Fibroblast of villous mesenchyme (primary cell): ENCODE measurements at places on chromosomes 7 and 10.
A peak's percentile ranks its signal among the peaks of the same experiment; 100 is the strongest.

GRCh38 chr7:145092766-145093165 lies 256.9 kb upstream of the TPK1 start:
- DNase-seq, result no peak

- peak; percentile 11 for DNase-seq
Measured at GRCh38 chr7:42692621-42693020, 219.2 kb downstream of the C7orf25 start.

GRCh38 chr7:94426980-94427875 lies 32.5 kb downstream of the COL1A2 start:
- no peak for DNase-seq

GRCh38 chr7:67723591-67723990 lies 727.0 kb downstream of the TYW1 start:
- DNase-seq, result no peak

DNA sequence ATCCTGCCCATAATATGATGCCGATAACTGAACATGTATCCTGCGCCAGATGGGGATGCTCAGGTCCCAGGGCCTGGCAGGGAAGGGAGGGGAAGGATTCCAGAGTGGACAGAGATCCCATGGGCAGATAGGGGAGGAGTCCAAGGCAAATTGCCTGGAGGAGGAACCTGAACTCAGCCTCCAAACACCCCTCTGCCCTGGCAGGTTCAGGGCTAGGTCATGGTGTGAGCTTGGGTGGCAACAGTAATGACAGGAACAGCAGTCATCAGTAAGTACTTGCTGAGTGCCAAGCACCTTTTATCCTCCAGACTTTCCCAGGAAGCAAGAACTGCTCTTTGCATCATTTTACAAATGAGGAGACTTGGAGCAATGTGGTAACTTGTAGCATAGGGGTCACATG lies 3.8 kb upstream of the PALD1 start:
- no peak for DNase-seq

- no peak for DNase-seq
Measured at GRCh38 chr10:119377958-119378736, 164.4 kb downstream of the RGS10 start.

DNA sequence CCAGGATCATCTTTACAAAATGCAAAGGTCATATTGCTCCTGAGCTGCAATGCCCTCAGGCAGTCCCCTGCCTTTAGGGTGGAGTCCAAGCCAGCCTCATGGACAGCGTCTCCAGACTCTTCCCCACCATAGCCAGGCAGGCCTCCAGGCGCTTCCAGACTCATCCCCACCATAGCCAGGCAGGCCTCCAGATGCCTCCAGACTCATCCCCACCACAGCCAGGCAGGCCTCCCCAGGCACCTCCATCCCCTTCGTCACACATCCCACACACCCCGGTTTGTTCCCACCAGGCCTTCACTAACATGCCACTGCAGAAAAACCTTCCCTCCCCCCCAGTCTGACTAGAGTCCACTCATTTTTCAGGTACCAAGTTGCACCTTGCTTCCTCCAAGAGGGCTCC lies 70.1 kb downstream of the PTPRN2 start:
- DNase-seq, result no peak

- no peak for DNase-seq
Measured at GRCh38 chr10:127614484-127615017, 65.4 kb downstream of the NPS start.

GRCh38 chr7:145106001-145106400 lies 270.1 kb upstream of the TPK1 start:
- no peak for DNase-seq

- peak; percentile 46 for DNase-seq
Measured at GRCh38 chr10:33559105-33559504, 224.6 kb upstream of the NRP1 start.

GRCh38 chr10:75932921-75933320 lies 501.5 kb downstream of the LRMDA start:
- DNase-seq, result no peak

DNA sequence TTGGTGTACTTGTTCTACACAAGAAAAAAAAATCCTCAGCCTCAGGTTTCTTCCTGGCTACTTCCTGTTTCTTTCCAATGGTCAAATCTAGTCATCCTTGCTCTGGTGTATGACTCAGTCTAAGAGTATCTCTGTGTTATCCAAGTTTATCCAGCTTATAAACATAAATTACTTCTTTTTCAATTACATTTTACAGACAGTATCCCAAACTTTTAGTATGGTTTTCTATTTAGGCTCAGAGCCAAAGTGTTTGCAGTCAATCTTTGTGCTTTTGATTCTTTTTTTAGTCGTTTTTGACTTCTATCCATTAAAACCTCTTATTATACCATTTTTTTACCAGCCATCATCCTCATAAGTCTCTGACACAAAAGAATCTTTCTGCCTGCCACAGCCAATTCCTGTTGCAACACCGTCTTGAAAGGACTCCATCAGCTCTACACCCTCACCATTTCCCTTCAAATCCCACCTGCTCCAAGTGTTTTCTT lies 294.6 kb downstream of the PTEN start:
- peak; percentile 90 for DNase-seq

DNA sequence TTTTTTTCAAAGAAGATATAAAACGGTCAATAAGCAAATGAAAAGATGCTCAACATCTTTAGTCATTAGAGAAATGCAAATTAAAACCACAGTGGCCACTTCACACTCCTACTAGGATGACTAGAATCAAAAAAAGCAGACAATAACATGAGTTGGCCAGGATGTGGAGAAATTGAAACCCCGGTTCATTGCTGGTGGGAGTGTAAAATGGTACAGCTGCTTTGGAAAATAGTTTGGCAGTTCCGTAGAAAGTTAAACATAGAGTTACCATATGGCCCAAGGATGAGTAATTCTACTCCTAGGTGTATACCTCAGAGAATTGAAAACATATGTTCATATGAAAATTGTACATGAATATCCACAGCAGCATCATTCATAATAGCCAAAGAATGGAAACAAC lies 573.3 kb downstream of the GALNT17 start:
- DNase-seq, result no peak

DNA sequence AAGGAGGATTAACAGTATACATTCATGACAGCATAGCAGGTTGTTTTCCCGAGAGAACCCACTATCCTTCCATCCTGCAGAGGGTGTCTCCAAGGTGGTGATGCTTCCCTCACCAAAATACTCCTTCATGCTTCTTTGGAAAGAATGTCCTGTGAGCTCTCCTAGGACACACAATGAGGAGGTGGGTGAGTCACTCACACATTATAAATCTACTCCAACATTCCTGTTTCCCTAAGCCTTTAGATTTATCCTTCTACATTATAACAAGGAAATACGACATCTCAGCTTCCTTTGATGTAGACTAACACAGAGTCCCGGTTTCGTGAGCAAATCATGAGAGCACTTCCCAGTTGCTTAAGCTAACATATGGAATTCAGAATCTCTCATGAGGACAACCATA lies 689.7 kb upstream of the CELF2 start:
- DNase-seq, result no peak

DNA sequence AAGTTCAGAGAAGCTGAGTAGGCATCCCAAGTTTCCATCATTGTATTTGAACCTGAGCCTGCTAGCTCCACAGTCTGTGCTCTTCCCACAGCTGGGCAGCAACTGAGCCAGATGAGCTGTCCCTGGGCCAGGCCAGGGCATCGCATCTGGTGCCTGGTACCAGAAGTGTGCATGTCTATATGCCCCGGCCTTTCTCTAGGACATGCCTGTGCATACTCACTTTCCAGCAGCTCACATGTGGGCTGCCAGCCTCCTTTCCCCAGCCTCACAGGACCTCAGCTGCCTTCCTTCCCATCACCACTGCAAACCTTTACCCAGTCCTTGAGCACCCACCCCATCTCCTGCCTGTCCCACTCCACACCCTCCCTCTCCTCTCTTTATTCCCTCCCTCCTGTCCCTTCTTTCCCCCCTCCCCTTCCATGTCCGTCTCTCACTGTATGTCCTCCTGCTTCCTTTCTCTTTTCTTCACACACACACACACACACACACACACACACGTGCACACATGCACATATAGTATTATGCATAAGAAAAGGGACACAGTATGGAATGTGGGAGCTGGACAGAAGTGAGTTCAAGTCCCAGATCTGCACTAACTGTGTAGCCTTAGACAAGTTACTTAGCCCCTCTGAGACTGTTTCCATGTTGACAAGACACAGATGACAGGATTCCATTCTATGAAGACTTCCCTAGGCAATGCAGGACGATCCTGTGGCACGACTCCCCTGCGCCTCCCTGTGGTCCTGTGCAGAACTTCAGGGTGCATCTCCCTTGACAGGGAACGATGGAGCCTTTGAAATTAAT lies 10.9 kb downstream of the CDHR1 start:
- DNase-seq, result peak; percentile 38

DNA sequence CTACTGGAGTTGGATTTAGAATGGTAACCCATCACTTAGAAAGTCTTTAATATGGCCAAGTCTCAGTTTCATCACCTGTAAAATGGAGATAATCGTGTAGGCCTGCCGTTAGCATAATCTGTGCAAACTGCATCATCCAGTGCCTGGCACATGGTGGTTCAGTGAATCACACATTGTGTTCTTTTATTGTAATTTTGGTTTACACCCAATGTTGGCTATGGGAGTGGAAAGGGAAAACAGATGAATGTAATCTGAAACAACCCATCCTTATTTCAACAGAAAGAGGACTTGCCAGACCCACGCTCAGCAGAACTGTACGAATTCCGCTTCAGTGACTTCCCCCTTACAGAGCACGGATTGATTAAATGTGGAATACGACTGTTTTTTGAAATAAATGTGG lies 27.5 kb downstream of the PDE6C start:
- DNase-seq, result no peak

GRCh38 chr7:100546926-100547800 lies 8.2 kb downstream of the AGFG2 start:
- DNase-seq, result no peak

DNA sequence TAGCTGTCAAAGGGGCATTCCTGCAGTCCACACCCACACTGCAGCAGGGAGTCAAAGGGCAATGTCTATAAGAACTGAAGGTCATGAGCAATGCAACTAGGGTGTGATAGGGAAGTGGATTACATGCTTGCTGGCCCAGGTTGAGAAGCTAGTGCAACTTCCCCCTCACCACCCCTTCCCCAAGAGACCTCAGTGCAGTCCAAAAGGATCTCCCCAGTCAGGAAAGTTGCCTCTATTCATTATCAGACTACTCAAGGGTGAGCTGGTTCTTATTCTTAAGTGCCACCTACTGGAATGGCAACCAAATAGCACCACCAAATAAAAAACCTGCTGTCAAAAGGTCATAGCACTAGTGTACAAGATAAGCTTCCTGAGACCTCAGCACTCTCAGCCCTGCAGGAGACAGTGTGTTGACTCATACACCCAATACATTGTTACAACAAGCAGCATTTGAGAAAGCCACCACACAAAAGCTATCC lies 28.2 kb downstream of the MTERF1 start:
- DNase-seq, result peak; percentile 26

DNA sequence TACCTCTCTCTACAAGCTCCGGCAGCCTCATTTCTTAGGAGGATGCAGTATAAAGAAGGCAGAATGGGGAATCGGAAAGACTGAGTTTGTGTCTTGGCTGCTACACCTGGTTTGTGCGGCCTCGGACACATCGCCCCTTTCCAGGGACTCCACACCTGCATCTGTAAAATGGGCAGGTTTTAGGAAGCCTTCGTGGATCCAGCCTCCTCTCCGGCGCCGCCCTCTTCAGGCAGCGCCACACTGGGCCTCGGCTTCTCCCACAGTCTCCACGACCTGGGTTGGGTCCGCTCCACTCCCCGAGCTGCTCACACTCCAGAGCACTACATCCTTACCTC lies 341 bp downstream of the GOT1 start:
- DNase-seq, result no peak

DNA sequence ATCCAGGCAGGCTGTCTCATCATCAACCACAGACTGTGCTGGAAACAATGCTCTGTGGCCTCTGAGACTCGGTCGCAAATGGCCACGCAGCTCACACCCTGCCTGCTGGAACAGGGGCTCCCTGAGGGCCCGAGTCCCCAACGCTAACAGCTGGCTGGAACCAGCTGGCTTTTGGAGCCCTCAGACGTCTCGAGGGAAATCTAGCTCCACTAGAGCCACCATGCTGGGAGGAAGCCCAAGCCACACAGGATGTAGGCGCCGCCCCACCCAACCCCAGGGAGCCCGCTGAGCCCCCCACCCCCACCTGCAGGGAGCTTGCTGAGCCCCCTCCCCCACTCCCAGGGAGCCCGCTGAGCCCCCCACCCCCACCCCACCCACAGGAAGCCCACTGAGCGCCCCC lies 21.4 kb upstream of the PDGFA start:
- no peak for DNase-seq

- peak; percentile 36 for DNase-seq
Measured at GRCh38 chr7:11182736-11183135, 209.1 kb downstream of the PHF14 start.

- DNase-seq, result no peak
Measured at GRCh38 chr7:1033546-1034145, 10.7 kb upstream of the GPR146 start.

GRCh38 chr7:14207138-14207537 lies 217.7 kb upstream of the ETV1 start:
- DNase-seq, result no peak

DNA sequence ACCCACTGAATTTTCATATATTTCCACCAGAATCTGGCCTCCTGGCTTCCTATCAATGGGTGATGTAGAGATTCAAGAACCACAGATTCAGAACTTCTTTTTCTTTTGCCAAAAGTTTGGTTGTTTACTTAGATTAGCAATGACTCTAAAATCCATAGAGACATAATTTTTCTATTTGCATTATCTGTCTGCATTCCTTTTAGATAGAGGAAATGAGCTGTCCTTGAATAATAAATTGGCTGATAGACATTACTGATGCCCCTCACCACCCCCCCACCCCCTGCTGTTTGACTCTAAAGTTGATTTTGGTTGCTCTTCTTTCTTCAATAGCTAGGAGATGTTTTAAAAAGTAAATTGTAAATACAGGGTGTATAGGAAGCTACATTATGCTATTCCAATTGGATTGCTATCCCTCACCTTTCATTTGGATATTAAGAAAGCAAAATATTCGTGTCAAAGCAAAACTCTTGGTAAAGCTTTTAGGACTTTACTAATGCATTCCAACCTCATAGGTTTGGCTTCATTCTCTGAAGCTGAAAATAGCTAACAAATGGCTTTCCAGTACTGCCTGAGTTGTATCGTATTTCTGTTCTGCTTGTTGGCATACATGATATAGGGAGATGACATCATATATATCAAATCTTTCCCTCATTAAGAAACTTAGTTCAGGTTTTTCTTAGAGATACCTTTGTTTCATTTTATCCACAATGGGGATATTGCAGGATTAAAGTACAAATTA lies 606.0 kb downstream of the ARL4A start:
- no peak for DNase-seq

- no peak for DNase-seq
Measured at GRCh38 chr10:49605216-49605938, 4.7 kb upstream of the SLC18A3 start.
